Breast epithelium (tissue), 4 donors: ENCODE measurements at places on chromosomes 4 and X.

DNA sequence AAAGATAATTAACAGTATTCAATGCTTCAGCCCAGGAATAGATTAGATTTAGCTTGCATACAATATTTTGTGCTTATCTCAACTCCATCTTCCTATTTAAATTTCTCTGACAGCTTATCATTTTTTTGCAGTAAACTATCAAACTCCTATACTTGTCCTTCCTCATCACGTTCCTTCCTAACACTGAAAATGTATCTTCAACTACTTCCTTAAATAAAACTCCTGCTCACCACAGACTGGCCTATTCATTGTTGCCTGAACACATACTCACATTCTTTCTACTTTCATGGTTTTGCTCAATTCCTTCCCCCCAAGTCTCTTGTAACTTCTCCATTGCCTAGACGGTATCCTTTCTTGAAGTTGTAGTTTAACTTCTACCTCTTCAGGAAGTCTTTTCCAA, 28.5 kb upstream of the PTPN13 start:
- no peak for DNase-seq

DNA sequence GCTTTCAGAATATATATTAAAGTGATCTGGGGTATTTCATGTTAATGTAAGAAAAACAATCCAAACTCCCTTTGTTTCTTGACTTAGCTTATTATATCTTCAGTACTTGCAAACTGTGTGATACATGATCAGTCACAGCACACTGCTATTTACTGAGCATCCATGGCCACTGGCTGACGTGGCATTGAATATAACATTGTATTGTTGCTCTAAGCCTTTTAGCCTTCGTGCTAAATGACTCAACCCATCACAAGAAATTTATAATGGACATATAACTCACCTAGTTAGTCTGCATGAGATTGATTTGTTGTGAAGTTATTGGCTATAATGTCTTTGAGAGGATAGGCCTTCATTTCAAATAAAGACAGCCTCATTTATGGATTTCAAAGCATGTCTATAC, 642.6 kb downstream of the IL1RAPL1 start:
- DNase-seq: no peak

- no peak for DNase-seq
These were observed 37.4 kb upstream of the SMIM10L2A start for GRCh38 chrX:135384161-135384836.

- no peak for DNase-seq
These were observed 90.4 kb downstream of the PCDH19 start for GRCh38 chrX:100319716-100320115.

GRCh38 chrX:45715748-45716147, 515.1 kb upstream of the DIPK2B start:
- DNase-seq: no peak

DNA sequence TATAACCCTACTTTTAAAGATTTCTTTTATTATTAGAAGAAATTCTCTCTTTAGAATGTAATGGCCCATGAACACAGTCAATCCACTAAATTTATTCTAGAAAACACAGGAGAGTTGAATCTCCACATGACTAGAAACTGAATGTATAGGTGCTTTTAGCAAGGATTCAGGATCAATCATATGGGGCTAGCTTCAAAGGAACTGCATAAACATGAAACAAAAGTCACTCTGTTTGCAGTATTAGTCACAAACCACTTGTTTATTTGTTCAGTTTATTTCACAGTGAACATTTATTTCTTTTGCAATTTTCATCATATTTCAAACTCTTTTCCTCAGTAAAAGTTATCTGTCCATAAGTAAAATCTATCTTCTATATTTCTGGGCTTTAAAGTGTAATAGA, 1604.6 kb downstream of the PCDH18 start:
- no peak for DNase-seq

DNA sequence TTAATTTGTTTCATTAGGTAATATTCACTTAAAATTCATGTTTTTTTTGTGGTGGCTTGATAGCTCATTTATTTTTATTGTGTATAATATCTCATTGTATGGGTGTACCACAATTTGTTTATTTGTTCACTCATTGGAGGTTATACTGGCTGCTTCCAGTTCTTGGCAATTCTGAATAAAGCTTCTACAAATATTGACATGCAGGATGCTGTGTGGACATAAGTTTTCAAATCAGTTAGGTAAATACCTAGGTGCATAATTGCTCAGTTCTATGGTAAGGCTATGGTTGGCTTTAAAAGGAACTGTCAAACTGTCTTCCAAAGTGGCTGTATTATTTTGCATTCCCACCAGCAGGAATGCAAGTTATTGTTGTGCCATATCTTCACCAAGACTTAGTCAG, 504.5 kb upstream of the GALNTL6 start:
- no peak for DNase-seq

GRCh38 chr4:114200026-114200425, 220.6 kb upstream of the ARSJ start:
- DNase-seq: no peak

- DNase-seq: no peak
These were observed 122.6 kb upstream of the BMPR1B start for GRCh38 chr4:94635177-94635576.

- DNase-seq: no peak
These were observed at the start of gene GABRQ for GRCh38 chrX:152637649-152638442. Gene GABRQ (plus strand): TSS chrX:152637895. CDS start chrX:152638203, 308 bp downstream.

- DNase-seq: no peak
These were observed 60.4 kb downstream of the CASP3 start for GRCh38 chr4:184588893-184589292.

GRCh38 chr4:20805716-20806115, 105.5 kb downstream of the PACRGL start:
- no peak for DNase-seq

DNA sequence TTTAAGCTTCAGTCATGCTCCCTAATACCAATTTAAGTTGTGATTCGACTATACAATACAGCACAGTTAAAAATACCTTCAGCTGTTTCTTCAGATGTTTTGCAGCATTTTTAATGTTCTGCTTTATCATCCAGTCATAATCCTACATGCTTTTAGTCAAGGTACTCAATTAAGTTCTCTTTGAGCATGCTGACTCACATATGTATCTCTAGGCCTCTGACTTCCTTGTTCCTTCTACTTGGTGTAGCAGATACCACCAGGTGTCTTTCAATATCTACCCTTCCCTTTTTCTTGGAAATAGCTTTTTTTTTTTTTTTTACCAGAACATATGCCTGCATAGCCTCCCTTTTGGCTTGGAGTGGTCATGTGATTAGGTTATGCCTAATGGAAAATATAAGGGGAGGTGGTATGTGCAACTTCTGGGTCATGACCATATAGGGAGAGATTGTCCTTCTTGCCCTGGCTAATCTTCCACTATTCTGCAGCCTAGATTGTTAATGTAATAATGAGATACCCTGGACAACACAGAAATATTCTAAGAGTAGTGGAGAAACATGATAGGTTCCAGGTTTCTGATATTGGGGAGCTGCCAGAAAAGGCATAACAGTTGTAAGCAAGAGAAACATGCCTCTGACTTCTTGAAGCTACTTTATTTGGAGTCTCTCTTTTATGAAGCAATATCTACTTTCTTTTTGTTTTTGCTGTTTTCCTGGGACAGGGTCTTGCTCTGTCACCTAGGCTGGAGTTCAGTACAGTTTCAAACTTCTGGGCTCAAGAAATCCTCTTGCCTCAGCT, 737.2 kb upstream of the SLIT2 start:
- DNase-seq: no peak

- DNase-seq: no peak
These were observed 63.6 kb downstream of the STARD8 start for GRCh38 chrX:68710870-68711576.

- DNase-seq: no peak
These were observed 294.1 kb upstream of the SFRP2 start for GRCh38 chr4:154082760-154083535.

GRCh38 chrX:28133763-28134162, 152.5 kb upstream of the DCAF8L1 start:
- DNase-seq: no peak

DNA sequence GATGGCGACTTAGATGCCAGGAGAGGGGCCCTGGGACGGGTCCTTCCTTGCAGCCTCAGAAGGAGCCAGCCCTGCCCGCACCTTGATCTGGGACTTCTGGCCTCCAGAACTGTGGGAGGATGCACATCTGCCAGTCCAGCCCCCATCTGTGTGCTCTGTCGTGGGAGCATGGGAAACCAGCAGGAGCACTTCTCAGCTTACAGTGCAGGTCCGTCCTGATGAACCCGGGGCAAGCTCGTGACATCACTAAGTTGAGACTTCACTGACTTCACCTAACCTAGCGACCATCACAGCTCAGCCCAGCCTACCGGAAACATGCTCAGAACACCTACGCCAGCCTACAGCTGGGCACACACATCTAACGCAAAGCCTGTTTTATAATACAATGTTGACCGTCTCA, 38.1 kb downstream of the ABLIM2 start:
- DNase-seq: no peak

DNA sequence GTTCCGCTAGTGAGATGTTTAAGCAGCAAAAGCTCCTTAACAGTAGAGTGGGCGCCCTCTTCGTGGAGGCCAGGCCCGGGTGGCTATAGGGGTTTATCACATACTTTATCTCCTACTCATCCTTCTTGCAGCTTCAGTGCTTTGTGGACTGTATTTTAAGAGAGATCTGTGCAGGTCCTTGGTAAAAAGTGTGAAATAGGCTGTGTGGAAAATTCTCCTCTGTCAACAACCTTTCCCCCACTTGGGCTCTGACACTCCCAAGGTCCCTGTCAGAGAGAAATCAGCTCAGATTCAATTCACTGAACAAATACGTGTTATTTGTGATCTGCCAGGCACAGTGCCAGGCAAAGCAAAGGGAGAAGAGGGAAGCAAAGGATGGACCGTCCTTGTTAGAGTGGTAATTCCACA, 214.3 kb upstream of the PPARGC1A start:
- DNase-seq: no peak

DNA sequence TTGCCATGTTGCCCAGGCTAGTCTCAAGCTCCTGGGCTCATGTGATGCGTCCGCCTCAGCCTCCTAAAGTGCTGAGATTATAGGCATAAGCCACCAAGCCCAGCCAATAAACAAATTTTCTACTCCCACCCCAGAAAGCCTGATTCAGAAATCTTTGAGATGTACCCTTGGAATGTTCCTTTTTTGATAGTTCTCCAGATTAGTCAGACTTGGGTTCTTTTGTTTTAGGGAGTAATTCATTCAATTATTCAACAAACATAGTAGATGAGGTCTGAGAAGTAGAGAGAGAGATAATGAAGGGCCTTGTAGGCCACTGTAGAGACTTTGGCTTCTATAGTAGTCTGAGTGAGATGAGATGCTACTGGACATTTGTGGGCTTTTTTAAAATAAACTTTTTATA, 27.8 kb downstream of the RP2 start:
- no peak for DNase-seq

- no peak for DNase-seq
These were observed 95.9 kb upstream of the DUSP21 start for GRCh38 chrX:44747969-44748368.

DNA sequence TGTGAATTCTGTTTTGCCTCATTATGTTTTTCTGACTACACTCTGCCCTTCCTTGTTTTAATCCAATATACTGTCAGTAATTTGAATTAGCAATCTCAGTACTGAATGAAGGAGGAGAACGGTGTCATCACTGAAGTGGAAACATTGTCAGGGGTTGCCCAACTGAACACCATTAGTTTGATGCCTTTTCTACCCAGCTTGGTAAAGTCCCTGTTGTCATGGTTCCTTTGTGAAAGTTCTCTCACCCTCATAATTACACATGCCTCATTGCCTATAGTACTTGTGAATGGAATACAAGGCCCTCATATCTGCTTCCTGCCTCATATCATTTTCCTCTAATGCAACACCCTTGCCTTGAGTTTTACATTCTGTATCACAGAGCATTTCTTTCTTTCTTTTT, 76.9 kb downstream of the RRAGB start:
- no peak for DNase-seq

DNA sequence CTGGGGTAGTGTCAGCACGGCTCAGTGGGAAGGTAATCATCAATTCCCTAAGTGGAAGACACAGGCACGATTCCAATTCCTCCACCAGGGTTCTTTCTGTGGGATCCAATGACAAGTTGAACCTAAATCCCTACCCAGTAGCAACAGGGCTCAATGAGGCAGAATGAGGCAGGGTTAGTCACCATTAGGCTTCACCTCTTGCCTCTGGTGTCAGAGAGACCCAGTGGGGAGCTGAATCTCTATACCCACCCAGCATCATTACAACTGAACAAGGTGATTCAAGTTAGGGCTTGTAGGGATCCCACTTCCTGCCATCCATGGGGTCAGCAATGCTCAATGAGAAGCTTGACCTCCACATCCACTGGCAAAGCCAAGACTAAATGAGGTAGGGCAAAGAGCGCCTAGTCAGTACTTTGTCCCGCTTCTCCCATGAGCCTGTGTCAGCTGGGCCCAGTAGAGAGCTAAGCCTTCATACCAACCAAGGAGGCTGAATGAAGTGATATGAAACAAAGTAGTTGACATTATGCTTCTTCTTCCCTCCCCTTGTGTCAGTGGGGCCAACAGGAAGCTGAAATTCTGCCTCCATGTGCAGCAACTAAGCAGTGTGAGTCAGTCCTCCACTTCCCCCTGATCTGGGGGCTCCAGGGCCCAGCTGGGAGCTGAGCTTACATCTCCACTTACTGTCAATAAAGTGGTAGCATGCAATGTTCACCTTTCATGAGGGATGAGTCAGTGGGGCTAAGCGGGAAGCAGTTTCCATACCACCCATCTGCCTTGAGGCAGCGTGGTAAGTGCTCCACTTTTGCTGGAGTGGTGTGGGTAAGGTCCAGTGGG, 36.4 kb upstream of the RBM41 start:
- no peak for DNase-seq

DNA sequence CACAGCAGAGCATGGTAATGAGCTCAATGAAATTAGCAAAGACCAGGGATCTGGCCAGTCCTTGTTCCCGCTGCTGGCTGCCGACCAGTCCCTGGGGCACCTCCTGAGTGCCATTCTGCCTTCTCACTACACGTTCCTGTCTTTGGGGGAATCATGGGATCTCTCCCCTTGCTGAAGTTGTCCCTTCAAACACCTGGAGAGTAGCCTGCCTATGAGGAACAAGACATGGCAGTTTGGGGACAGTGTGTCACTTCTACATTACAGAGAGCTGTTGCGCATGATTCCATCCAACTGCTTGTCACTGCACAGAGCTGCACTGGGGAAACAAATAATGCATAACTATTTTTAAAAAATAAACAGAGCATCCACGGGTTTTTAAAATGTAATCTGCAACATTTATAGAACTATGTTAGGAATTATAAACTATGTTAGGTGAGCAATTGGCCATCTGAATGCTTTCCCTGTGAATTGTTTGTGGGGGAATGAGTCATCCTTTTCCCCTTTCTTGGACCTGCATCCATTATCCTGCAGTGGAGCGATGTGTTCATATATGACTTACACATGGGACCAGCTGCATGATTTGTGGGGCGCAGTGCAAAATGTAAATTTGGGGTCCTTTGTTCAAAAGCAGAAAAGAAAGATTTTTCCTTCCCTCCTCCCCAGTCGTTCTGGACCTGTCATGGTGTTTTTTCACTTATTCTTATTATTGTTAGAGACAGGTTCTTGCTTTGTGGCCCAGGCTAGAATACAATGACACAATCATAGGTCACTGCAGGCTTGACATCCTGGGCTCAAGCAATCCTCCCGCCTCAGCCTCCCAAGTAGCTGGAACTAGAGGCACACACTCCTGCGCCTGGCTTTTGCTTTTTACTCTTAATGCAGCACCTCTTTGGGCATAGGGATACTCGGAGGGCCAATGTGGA, 115.0 kb upstream of the TBL1X start:
- no peak for DNase-seq
